Sigmoid colon (tissue), 7 donors: ENCODE measurements at places on chromosomes 1 and 21. TPM values are rescaled to one million over a fixed set of nuclear protein-coding genes. Genes with fewer than 3 reads are reported as not detected.

GRCh38 chr1:108199201-108199691 lies 897 bp downstream of the SLC25A24 start:
- DNase-seq = no peak

Gene NPPA
- total RNA-seq = not detected

DNA sequence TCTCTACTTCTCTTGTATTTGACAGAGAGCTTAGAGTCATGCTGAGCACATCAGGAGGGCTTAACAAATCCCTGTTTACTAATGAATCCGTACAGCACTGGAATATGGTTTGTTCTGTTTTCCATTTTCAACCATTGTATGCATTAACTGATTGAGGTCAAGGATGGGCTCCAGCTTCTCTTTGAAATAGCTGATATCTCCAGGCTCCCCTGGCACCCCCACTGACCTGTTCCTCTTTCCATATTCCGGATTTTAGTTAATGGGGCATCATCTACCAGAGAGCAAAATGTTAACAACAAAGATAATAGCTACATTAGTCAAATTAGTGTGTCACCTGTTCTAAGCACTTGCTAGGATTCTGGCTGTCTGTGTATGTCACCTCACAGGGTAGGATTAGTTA lies 57.6 kb downstream of the NENF start:
- DNase-seq = no peak

DNA sequence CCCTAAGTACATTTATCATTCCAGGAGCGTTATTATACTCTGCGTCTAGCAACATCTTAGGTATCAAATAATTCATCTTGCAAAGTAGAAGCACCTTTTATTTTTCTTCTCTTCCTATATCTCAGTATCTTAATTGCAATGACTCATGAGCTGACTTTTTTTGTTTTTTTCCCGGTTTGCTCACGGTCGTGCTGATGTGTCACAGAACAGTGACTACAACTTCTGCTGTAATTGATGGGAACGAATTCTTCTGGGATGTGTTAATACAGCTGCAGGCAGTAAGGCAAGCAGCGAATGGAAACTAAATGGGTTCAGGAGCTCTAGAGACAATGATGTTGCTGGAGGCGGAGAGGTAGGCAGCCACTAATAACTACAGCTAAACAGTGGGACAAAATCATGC lies 89.8 kb upstream of the TMPRSS15 start:
- no peak for DNase-seq

DNA sequence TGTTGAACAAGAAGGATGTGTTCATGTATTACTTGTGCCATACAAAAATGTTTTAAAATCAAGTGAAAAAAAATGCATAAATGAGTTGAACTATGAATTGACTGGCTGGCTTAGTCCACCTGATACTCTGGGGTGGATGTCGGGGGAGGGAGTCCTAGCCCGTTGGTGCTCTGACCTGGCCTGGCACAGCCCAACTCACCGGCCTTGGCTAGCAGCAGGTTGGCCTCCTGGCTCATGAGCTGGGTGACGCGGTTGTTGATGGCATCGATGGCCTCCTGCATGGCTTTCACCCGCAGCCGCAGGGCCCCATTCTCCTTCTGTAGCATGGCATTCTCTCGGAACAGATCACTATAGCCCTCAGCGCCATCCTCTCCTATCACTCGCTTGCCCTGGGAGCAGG lies 21.6 kb downstream of the KIF21B start:
- DNase-seq = no peak

Gene INSRR
- not detected for total RNA-seq

DNA sequence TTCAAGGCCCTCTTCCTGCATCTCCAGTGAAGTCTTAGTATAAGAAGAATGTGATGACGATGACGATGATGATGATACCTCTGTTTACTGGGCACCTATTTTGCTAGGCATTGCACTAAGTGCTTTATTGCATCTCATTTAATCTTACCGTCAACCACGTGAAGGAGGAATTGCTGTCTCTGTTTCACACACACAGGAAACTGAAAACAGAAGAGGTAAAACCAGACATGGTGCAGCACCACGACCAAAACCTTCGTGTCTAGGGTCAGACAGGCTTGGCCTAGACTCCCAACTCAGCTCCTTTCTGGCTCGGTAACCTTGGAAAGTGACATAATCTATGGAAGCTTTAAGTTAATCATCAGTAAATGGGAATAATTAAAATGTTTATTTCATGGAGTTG lies 20.7 kb upstream of the KCNA2 start:
- no peak for DNase-seq

GRCh38 chr1:31639543-31639942 lies 5.1 kb downstream of the PEF1 start:
- DNase-seq = no peak

Gene SLC35F3
- total RNA-seq = 0.49 TPM

- DNase-seq = no peak
Observed at GRCh38 chr1:216914974-216915373, 191.7 kb upstream of the ESRRG start.

GRCh38 chr1:33361532-33362235 lies 40.8 kb upstream of the A3GALT2 start:
- no peak for DNase-seq

Gene INAVA
- total RNA-seq = 1.4 TPM

DNA sequence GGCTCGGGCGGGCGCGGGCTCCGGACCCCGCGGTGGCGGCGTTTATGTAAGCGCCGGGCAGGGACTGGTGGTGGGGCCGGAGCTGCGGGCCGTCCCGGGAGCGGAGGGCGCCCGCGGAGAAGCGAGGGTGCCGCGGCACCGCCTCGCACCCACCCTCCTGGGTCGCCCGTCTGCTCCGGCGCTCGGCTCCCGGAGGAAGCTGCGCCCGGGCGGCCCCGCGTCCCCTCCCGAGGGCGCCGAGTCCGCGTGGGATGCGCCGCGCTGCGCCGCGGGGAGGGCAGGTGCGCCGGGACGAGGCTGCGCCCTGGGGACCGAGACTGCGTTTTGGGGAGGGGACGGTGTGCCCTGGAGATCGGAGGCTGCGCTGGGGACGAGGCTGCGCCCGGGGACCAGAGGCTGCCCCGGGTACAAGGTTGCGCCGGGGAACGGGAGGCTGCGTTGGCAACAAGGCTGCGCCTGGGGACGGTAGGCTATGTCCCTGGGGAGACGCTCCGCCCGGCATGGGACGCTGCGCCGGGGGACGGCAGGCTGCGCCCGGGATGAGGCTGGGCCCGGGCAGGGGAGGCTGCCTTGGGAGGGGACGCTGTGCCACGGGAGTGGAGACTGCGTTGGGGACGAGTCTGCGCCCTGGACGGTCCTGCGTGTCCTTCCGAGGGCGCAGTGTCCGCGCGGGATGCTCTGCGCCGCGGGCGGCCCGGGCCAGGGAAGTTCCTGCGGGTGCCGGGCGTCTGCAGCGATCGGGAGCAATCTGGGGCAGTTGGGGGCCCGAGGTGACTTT lies 627 bp downstream of the ADARB1 start:
- peak; percentile 70 for DNase-seq

- peak; percentile 83 for DNase-seq
Observed at GRCh38 chr1:43934101-43934985, 742 bp downstream of the ARTN start.

- DNase-seq = no peak
Observed at GRCh38 chr21:25733859-25734653, 648 bp downstream of the ATP5PF start.

Gene CR1L
- total RNA-seq = not detected

GRCh38 chr1:116335850-116336624 lies 37.0 kb upstream of the ATP1A1 start:
- DNase-seq = no peak

Gene ANKRD45
- 0.33 TPM for total RNA-seq

Gene OR6N1
- total RNA-seq = not detected

DNA sequence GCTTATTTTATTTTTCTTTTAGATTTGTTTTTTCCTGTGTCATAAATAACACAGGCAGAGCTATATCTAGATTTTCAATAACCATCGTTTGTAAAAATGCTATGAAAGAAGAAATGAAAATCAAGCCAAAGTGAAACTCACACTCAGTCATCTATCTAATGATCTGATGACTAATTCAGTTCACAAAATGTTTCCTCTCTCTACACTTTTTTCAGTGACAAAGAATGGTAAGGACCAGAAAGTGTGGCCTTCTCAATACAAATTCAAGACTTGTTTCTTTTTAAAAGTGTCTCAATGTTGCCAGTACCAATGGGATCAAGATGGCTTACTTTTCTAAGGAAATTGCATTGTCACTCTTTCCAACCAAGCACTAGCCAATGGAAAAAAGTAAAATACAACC lies 282.8 kb upstream of the PKN2 start:
- no peak for DNase-seq

Gene LCE1D
- not detected for total RNA-seq

DNA sequence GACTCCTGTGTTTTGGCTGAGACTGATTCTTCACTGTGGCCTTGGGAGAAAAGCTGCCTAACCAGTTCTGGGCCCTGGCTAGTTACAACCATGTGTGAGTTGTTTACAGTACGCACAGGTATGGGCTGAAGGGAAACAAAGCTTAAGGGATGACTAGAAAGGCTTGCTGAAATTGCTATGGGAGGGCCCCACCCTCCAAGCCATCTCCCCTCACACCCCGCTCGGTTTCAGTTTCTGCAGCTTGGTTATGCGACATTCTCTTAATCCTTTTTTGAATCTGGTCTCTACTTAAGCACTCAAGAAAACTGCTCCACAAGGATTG lies 43.1 kb downstream of the PBX1 start:
- no peak for DNase-seq

DNA sequence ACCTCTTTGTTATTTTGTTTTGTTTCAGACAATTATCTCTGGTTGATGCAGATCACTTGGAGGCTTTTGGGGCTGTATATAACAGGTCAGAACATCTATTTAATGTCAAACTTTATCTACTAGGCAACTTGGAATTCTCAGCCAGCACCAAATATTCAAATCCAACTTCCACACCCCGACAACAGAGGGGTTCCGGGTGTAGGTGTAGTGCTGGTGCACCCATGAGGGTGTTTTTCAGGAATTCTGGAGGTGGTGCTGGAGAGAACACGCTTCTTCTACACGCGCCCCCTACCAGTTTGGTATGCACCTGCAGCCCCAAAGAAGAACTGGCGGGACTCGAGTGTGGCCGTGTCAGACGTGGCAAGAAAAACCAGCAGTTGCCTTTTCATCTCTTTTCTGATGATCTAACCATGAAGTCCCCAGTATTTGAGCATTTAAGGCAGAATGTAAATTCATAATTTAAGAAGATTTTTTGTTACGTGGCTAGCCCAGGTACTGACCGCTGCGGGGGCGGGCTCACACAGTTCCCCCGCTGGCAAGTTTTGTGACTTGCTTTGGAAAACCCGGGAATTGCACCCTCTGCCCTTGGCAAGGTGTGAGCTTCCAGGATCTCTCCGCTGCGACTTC lies 462 bp upstream of the TLCD4 start:
- DNase-seq = peak; percentile 75
